ENCODE measurements at places on chromosomes 5 and 9.

DNA sequence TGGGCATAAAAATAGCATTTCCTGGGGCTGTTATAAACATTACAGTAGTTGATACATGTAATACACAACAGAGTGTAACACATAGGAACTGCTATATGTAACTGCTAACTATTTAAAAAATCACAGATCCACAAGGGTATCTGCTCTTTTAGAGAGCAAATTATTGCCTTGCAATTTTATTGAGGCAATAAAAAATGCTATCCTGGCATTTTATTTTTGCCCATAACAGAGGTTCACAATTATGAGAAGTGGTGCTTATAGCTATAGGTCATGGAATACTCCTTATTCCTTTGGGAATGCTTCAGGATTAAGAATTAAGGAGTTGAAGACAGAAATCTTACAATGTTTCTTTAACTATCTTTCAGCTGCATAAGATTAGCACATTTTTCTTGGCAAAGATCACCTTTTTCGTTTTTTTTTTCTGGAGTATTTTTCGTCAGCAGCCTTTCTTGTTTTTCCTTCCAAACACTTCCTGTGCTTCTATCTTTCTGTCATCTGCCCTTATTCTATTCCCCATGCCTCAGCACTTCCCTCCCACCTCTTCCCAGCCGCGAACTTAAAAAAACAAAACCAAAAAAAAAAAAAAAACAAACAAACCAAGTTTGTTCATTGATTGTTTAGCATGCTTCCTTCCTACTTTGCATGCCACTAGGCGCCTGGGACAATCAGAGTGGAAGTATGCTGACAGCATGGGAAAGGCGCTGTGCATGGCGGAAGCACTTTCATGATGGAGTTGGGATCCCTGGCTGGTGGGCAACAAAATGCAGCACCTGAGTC lies 264.2 kb downstream of the MAST4 start:
- no peak for DNase-seq

GRCh38 chr5:96880444-96881164 lies 4.3 kb downstream of the ERAP2 start:
- no peak for DNase-seq

DNA sequence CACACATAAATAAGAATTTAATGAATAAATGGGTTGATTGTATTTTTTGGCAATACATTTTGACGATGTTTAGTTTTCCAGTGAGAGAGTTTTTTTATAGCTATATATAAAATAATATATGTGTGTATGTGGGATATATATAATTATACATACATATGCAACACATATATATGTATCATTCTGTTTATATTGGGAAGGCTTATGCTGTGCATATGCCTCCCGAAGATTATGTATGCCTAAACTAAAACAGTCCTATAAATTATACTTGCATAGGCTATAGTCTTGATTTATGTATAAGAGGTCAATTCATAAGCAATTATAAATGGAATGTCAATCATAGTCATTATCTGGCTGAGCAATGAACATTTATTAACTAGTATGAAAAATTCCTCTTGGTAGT lies 151.3 kb upstream of the HMHB1 start:
- no peak for DNase-seq

DNA sequence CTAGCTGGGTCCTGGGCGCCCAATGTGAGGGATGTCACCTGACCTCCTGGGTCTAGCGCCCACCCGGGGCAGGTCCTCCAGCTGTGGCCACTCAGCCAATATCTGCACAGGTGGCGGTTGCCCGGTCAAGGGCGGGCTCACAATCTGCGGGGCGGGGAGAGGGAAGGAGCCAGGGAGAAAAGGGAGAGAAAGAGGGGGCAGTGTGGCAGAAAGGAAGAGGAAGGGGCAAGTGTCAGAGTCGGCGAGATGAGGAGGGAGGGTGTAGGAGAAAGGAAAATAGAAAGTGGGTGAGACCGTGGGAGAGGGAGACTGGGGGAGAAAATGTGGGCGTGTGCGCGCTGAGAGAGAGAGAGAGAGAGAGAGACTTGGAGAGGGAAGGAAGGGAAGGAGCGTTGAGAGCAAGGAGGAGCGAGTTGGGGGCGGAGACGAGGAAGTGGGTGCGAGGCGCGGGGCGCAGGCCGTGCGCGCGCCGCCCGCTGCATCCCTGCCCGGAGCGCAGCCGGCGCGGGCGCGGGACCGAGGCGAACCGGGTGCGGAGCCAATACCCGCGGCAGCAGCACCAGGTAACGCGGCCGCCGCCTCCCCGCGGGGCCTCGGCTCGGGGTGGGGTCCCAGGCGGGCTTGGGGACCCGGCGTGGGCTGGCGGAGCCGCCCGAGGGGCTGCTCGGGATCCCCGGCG lies at the start of gene HRH2:
TSS of gene HRH2 (plus strand) at position 479 of the 679 bp plus-strand sequence. CDS start 25,163 bp downstream, outside the sequence.
- DNase-seq = no peak

GRCh38 chr5:137069358-137069757 lies 429.8 kb downstream of the SPOCK1 start:
- DNase-seq = no peak
